ENCODE measurements at places on chromosomes 1 and 21. TPM values are rescaled to one million over a fixed set of nuclear protein-coding genes. Genes with fewer than 3 reads are reported as not detected.

FMN2 gene
- 0.38 TPM for total RNA-seq

TCHHL1 gene
- total RNA-seq: not detected

CRNN gene
- not detected for total RNA-seq

PCNT gene
- total RNA-seq: 21.0 TPM

All from cardiac septum (tissue), 1 donor.